ENCODE measurements at places on chromosomes 5 and 9. TPM values are rescaled to one million over a fixed set of nuclear protein-coding genes. Genes with fewer than 3 reads are reported as not detected.
A peak's percentile ranks its signal among the peaks of the same experiment; 100 is the strongest.

DNA sequence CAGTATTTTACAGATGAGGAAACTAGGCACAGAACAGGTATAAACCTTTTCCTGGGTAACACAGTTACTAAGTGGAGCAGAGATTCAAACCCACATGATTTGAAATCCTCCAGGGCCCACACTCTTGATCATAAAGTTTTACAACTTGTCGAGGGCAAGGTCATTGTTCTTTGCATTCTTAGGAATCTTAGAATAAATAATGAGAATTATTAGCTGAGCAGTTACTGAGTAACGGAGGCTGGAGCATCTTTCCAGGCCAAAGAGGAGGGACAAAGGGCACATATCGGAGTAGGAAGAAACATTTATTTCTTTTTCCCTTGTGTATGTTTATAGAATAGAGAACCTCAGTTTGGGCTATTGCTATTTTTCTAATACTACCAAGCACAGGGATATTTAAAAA lies 27.1 kb upstream of the F2R start:
- DNase-seq, result no peak

DNA sequence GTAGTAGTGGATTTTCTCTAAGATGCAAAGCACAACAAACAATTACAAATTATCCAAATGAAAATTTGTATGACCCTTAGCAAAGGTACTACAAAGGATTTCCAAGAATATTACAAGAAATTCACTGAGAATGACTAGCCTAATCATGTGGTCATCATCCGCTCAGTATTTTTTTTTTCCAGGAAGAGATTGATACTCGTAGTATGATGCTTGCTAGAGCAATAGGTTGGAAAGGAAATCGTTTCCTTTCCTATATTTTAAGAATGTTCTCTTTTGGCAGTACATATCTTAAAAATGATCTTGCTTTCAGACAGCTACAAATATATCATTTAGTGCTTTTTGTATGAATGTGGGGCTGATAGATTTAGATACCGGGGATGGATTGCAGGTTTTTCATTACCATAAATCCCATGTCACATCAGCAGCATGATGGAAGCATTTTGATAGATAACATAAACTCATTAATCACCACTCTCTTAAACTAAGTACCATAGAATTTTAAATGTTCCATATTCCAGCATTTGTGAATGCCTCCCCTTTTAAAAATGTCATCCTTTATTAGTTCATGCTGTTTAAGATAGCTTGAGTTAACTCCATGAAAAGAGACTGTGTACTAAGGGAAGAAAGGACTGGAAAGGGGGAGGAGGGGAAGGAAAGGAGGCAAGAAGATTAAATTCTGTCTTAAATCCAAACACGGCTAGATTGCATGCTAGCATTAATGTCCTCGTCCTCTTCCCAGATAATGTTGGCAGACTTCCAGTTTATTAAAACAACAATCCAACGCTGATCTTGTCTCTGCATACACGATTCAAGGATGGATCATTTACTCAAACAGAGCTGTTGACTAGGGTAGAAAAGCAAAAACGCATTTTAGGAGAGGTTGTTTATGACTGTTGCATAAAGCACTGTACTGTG lies 311.7 kb upstream of the ZNF608 start:
- no peak for DNase-seq

The SLC6A7 gene
- not detected for total RNA-seq

- no peak for DNase-seq
These were observed 150.7 kb upstream of the RASA1 start for GRCh38 chr5:87116825-87117512.

GRCh38 chr5:109053995-109054417 lies 306.3 kb downstream of the FER start:
- DNase-seq, result no peak

DNA sequence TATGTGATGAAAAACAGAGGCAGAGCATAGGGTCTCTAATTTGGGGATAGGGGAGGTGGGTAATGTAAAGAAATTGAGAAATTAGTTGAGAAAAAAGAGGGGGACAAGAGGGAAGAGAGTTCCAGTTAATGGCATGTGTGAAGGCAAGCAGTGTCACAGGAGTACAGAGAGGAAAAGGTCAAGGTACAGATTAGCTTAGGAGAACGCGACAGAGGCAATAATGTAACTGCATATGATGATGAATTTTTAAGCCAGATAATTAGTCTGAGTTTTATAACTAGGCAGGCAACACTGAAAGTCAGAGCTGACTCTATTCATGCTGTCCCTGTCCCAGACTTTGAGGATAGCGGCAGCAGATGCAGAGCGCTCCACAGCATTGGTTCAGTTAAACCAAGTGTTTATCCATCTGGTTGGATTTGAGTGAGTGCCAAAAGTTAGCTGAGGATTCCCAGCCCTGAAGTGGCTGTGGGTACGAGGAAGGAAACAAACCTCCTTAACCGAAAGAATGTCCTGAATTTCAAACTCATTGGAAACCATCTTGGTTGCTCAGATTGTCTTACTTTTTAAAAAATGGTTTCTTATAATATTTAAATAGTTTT lies 315.2 kb downstream of the ARHGAP26 start:
- DNase-seq, result no peak

DNA sequence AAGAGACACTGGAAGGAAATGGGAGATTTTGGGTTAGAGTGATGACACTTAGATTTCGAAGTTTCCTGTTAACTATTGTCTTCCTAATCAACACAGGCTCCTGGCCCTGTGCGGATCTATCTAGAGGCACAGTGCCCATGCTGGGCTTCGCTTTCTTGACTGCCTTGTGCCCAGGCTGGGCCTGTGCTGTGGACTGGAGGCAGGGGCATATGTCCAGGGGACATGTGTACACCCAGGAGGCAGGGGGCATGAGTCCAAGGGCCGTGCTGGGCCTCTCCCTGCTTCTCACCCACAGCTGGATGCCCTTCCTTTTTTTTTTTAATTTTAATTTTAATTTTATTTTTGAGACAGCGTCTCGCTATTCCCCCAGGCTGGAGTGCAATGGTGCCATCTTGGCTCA lies 37.6 kb downstream of the EHMT1 start:
- DNase-seq, result no peak

The LVRN gene
- total RNA-seq, result not detected

DNA sequence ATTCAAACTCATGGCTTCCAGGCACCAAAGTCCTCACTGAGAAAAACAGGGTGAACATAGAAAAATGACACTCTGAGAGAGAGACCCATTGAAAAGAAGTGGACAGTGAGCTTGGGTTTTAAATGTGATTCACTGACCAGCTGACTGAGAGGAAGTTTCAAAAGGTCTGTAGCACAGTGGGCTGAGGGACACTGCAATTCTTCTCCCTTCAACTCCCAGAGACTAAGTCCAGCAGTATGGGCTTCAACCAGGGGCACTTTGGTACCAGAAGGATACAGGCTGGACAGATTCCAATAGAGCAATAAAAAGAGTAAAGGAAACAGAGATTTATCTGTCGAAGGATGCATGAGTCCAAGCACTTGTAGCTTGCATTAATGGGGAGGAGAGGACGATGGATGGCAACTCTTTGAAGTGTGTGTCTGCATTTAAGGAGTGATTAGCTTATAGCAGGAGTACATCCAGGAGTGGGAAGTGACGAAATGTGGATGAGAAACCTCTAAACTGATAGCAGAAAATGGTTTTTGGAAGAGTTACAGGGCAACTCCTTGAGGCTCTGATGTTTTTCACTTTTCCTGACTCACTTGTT lies 117.0 kb upstream of the ANKRD55 start:
- no peak for DNase-seq

DNA sequence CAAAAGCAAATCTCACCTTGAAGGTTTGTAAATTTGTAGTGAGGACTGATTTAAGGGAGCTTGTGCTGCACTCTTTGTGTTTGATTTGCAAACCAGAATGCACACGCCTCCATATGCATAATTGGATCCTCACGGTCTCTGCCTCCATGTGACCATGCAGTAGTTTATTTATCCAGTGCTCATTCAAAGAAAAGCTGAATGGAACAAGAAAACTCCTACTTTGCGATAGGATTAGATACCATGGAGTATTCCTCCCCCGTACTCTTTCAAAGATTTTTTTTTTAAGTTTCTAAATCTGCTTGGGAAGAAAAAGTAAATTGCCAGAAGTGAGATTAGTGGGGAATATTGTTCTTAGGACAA lies 290.4 kb upstream of the TUT7 start:
- no peak for DNase-seq

DNA sequence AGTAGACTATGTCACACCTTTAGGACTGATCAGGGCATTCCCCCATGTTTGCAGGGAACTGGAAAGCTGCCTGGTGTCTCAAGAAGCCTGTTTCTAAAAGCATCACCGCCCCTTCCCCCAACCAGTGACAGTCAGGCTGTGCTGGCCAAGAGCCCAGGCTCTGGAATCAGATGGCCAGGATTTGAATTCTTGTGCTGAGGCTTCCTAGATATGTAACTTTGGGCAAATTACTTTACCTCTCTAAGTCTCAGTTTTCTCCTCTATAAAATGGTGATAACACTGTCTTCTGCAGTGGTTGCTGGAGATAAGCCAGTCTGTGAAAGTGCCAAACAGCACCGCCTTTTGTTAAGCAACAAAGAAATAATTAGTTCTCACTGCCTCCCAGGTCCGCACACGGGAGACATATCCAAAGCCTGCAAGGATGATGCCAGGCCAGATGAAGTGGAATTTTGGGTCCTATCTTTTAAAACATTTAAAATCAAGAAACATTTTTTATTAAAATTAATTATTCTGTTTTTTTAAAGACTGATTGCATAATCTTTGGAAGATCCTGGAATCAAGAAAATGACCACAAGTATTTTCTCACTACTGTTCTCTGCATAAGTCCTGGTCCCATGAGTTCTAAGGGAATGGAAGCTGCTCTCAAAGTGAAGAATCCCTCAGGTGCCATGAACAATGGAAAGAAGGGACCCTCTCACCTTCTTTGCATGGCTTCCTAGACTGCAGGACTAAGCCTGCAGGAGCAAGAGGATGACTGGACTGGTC lies 13.9 kb downstream of the SLC31A2 start:
- DNase-seq, result no peak

The CYLC2 gene
- total RNA-seq, result not detected

The SPATA31E1 gene
- not detected for total RNA-seq

GRCh38 chr5:169218861-169219260 lies 82.1 kb downstream of the SLIT3 start:
- no peak for DNase-seq

DNA sequence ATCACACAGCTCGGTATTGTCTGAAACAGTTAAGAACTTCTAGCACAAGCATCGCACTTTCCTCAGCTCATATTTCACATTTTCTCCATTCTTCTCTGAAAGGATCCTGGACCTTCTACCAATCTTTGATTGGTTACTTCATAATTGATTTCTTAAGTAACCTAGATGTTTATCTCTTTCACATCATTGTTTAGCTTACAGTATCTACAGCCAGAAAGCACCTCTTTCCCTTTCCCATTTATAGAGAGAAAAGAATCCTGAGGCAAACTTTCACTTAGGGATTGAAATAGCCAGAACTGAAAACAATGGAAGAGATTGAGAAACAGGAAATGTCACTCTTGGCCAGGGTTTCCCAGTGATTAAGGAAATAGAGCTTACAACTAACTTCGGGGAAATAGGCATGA lies 2.5 kb downstream of the IL33 start:
- no peak for DNase-seq

GRCh38 chr9:89328064-89328463 lies 9.8 kb downstream of the SECISBP2 start:
- DNase-seq, result no peak

The GDF9 gene
- 0.73 TPM for total RNA-seq

The CARTPT gene
- total RNA-seq, result not detected

The SGCD gene
- total RNA-seq, result not detected

DNA sequence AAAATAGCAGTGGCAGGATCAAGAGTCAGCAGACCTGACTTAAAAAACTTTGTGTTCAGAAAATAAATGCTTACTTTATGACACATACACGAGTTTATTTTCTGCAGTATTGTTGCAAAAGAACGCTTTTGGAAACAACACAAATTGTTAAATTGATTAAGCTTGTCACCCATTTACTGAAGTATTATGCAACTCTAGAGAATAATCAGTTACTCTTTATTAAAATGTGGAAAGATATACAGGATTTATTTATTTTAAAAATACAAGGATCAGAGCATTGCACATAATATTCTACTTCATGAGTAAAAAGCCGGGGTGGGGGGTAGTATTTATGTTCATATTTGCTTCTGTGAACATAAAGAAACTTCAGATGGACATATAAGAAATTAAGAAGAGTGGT lies 20.0 kb downstream of the FYB1 start:
- no peak for DNase-seq

DNA sequence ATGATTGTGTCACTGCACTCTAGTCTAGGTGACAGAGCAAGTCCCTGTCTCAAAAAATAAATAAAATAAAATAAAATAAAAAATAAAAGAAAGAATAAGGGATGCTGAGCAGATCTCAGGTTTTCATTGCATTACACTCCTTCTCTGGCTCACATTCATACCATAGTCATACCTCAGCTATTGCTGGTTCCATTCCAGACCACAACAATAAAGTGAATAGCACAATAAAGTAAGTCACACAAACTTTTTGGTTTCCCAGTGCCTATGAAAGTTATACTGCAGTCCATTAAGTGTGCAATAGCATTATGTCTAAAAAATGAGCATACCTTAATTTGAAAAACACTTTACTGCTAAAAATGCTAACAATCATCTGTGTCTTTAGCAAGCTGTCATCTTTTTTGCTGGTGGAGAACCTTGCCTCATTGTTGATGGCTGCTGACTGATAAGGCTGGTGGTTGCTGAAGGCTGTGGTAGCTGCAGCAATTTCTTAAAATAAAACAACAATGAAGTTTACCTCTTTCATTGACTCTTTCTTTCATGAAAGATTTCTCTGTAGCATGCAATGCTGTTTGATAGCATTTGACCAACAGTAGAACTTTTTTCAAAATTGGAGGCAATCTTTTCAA lies 415.7 kb downstream of the ZNF608 start:
- DNase-seq, result no peak

GRCh38 chr5:148937239-148937638 lies 110.8 kb downstream of the ADRB2 start:
- no peak for DNase-seq

The CHSY3 gene
- total RNA-seq, result not detected

GRCh38 chr5:80387063-80387768 lies 20.6 kb upstream of the ZFYVE16 start:
- DNase-seq, result no peak

The THBS4 gene
- 2.2 TPM for total RNA-seq

The KLF9 gene
- total RNA-seq, result 23.7 TPM

DNA sequence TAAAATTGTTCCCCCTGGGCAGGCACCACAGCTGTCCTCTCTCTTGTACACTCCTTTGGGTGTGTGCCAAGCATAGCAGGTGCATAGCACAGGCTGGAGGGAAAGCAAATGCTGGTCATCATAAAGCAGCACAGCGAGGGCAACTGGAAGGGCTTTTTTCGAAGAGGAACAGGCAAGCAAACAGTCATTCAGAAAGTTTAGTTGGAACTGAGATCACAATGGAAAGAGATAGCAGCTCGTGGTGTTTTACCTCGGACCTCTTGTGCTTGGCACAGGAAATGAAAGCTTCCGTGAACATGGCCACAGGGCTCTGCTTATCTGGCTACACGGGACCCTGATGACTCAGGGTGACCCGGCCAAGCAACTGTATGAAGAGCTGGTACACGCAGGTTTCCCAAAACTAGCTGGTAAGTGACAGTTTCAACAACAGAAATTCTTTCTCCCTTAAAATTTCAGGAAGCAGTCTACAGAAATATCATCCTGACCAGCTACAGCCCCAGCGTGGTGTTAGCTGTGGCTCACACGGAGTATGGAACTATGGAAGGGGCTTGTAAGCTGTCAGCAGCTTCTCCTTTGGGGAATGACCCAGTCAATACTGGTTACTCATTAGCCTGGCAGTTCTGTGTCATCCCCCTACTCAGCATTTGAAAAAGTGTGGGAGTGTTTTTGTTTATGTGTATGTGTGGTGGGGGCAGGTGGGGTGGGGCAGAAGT lies 48.1 kb downstream of the POC5 start:
- DNase-seq, result peak; percentile 87

The ACTBL2 gene
- not detected for total RNA-seq

Measured in activated CD4-positive, alpha-beta memory T cell treated with anti-CD3 and anti-CD28 coated beads for 36 hours (primary cell).